Smooth muscle cell of the brain vasculature (primary cell): ENCODE measurements at places on chromosomes 7 and 10.

- no peak for DNase-seq
These were observed 361 bp upstream of the PLXDC2 start for GRCh38 chr10:19815731-19816410.

- no peak for DNase-seq
These were observed 472.6 kb downstream of the PLXNA4 start for GRCh38 chr7:132103718-132104117.

- DNase-seq = no peak
These were observed 34.1 kb upstream of the RET start for GRCh38 chr10:43042503-43043341.

DNA sequence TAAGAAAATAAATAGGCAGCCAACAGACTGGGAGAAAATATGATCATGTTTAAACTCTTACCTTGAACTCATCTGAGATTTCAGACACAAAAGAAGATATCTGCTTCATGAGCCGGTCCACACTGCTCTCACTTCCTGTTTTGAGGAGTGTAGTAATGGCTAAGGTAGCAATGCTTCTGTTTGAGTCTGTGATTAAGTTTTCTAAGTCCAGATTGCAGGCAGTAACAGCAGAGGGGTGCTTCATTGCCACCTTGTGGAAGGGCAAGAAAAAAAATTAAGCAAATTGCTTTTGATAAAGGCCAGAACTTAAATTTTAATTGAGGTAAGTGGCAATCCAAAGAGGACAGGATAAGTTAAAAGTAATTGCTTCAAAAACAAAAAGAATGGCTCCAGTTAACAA is 69.1 kb downstream of the MEST start:
- DNase-seq = no peak

- DNase-seq = no peak
These were observed 94.9 kb downstream of the PRLHR start for GRCh38 chr10:118500477-118501104.

DNA sequence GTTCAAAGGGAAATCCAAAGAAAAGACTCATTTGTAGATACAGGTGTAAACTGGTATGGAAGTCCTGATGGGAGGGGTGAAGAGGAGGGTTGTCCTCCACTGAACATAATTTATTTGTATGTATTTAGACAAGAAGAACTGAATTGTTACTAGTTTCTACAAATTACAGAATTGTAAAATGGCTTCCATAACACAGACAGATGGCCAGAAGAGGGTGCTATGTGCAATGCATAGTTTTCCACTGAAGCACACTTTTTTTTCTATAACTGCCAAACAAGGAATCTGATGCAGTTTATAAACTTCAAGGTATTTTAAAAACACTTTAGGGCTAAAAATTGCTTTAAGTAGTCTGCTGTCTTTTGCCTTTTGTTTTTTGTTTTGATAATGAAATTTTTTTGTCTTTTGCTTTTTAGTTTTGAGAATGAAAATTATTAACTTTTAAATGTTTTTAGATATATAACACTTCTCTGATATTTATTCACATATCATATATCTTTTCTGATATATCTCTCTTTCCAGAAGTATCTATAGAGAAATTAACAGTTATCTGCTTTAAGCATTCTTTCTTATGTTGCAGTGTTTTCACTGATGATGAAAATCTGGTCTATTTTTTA is 58.5 kb downstream of the PHYHIPL start:
- DNase-seq = no peak

GRCh38 chr10:131959841-131960240 is 21.9 kb downstream of the BNIP3 start:
- no peak for DNase-seq

DNA sequence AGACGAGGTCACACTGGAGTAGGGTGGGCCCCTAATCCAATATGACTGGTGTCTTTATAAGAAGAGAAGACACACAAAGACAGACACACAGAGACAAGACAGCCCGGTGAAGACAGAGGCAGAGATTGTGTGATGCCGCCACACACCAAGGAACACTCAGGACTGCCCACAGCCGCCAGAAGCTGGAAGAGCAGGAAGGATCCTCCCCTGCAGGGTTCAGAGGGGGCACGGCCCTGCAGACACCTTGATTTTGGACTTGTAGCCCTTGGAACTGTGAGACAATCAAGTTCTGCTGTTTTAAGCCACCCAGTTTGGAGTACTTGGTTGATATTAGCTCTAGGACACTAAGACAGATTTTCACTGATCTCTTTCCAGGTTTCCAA is 72.1 kb upstream of the NANOS1 start:
- no peak for DNase-seq

DNA sequence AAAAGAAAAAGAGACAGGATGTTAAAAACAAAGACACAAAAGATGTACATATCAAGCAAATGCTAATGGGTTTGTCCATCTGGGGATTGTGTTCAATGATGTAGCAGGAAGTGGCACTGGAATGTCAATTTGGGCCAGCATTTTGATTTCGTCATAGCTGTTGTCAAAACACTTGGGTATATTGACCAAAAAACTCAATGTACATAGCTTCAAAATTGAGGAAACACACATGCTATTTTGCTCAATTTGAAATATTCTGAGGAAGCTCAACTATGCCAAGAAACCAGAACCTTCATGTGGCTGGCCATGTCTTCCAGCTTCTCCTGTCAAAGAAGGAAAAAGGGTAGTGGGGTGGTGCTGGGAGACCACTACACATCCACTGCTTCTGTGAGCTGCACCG is 212.7 kb upstream of the GHITM start:
- DNase-seq = no peak

- DNase-seq = no peak
These were observed 7.0 kb downstream of the HHEX start for GRCh38 chr10:92696606-92697383.

- no peak for DNase-seq
These were observed 3.8 kb upstream of the TECTB start for GRCh38 chr10:112279433-112279832.

- DNase-seq = no peak
These were observed 526 bp downstream of the CH25H start for GRCh38 chr10:89206402-89207180.

- DNase-seq = no peak
These were observed 98.7 kb downstream of the CELF2 start for GRCh38 chr10:11116361-11116760.
